Activated CD8-positive, alpha-beta T cell treated with anti-CD3 and anti-CD28 coated beads, Interleukin-2, amount 10 ng/mL, durations not matched to agents 7 days and 5 days (primary cell): ENCODE measurements at places on chromosomes 5 and 9.

DNA sequence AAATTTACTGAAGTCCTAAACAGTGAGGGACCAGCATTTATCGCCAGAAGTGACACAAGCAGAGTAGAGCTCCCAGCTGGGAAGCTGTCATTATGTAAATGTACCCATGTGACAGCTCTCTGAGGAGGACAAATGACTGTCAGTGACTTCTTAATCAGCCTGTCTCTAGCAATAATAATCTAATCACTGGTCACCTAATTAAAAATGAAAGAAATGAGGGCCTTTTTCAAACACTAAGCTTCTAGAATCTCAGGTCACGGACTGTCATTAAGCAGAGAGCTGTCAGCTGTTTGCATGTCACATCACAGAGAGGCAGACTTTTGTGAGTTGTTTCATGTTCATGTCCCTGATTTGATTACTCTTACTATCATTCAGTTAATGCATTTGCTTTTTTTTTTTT lies 77.9 kb upstream of the FBXL17 start:
- no peak for DNase-seq

- DNase-seq: no peak
Measured at GRCh38 chr9:14573319-14573718, 119.9 kb downstream of the ZDHHC21 start.

GRCh38 chr9:18479405-18479804 lies 5.5 kb downstream of the ADAMTSL1 start:
- DNase-seq: no peak

GRCh38 chr5:18000744-18001143 lies 366.5 kb downstream of the TAF11L14 start:
- no peak for DNase-seq

DNA sequence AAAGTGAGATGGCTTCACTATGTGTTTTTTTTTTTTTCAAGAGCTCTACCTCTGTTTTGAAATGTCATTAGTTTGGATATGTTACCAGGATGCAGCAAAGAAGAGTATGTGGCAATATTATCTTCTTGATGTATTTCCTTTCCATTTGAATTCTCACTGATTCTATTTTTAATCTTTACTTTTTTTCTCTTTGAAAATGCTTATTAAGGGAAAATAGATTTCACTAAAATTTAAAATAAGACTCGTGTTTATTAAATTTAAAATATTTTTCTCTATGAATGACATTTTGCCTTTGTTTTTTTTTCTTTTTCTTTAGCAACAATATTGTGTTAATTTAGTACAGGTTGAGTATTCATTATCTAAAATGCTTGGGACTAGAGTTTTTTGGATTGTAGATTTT lies 29.2 kb downstream of the TENT2 start:
- DNase-seq: no peak

DNA sequence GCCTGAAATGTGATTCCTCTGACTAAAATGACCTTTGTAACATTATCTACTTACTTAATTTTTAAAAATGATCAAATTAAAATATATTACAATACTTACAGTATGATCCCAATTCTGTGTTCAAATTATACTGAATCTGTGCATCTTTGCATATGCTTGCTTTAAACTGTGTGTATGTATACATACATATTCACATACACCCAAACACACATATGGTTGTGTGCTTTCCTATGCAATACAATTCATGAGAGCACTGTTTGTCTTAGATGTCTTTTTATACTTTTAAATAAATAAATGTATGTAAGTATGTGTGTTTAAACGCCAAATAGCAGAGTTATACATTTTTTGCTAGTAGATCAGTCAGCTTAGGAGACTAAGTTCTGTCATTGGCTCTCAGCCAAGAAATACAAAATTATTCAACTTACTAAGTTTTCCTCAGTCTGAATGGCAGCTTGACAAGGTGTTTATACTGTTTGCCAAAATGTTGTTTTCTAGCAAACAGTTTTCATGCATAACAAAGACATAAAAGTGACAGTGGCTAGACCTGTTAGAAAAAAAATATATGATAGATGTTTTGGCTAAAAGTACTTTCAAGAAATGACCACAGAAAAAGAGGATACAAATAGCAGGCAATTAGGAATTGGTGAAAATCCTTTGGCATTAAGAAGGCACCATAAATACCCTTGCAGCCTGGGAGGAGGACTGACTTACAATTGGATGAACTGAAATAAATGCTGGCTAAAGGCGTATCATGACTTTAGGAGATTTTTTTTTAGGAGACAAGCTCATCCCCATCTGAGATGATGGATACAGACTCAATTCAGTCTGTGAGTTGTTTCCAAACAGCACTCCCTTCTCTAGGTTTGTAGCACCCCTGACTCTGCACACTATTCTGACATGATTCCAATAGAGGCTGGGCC lies 7.9 kb downstream of the TICAM2 start:
- no peak for DNase-seq

DNA sequence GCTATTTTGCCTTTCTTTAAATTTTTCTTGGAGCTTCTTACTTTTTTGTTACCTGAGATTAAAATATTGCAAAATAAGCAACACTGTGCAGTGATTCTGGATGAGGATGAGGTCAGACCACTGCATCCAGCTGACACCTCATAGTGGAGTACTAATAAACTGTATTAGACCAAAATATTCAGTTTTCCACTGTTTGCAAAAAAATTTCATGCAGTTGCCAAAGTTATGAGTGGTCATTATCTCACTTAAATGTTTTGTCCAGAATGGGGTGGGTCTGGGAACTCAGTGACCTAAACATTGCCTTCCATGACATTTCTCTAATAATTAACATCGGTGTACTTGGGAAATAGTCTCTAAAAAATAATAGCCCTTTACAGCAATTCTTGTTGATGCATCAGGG lies 143.8 kb downstream of the ADAMTSL1 start:
- DNase-seq: no peak

DNA sequence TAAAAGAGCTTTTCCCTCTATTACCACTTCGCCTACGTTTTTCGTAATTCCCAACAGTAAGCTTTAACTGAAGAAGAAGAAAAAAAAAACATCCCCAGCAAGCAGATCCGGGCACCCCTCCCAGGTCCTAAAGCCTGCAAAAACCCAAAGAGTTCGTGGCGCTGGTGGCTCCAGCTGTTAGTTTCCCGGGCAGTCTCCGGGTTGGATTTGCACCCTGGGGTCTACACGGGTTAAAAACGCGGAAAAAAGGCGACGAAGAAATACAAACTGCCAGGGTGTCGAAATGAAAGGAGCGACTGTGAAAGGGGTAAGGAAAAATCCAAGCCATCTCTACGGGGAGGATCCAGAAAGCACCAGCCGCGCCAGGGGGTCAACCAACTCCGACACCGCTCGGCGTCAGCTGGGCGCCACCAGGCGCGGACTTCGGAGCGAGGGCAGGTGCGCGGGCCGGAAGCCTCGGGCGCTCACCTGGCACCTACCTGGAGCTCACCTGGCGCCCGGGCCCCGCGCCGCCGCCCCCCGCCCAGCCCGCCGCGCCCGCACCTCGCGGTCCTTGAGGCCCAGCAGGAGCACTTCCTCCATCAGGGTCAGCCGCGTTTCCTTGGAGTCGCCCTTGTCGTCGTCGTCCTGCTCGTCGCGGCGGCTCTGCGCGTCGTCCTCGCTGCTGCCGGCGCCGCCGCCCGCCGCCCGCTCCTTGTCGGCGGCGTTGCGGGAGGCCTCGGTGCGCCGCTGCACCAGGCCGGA lies 680 bp downstream of the GOLPH3 start:
- peak; percentile 61 for DNase-seq
